K562 (cell line): ENCODE measurements at places on chromosomes 12 and 14.

- no peak for DNase-seq
These were observed 135.7 kb upstream of the SLC16A7 start for GRCh38 chr12:59459966-59460660.

GRCh38 chr12:1611803-1612572 lies 17.0 kb upstream of the WNT5B start:
- no peak for DNase-seq

DNA sequence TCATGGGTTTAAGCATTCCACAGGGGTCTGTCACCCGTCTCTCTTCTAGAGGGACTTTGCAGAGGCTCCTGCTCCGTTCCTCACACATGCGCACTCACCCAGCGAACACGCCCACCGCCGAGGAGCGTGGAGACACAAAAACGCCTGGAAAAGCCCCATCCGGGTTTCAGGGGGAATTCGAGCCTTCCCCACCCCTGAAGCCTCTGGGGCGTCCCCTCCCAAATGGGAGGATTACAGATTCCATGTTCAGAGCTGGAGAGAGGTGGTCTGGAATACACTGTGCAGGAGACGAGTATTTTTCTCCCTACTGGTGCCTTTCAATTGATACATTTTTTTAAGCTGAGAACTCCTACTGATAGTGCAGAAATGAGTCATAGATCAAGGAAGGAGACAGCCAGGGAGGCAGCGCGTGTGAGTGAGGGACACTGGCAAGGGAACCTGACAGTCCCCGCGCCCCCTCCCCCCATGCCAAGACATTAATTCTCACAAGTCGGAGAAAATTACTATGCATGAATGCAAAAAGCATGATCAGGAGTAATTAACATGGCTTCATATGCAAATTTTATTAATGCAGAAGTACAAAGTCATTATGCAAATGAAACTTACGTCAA lies 36.9 kb downstream of the BCL11B start:
- no peak for DNase-seq

DNA sequence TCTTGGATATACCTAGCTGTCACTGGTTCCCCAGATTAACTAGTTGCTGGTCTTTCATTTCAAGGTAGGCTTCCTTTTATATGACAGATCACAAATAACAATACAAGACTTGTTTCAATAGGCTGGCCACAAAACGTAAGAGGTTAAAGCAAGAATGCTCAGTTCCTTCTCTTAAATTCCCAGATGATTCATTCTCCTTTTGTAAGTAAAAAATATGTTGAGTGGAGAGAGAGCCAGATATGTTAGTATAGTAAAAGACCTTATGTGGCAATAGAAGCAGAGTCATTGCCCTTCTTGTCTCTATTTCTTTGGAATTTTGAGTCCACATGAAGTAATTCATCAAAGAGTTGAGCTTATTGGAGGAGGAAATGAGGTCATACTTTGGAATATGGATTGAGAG lies 939.0 kb upstream of the ATXN7L3B start:
- no peak for DNase-seq

GRCh38 chr14:69906201-69906600 lies 27.0 kb downstream of the SMOC1 start:
- DNase-seq, result no peak

DNA sequence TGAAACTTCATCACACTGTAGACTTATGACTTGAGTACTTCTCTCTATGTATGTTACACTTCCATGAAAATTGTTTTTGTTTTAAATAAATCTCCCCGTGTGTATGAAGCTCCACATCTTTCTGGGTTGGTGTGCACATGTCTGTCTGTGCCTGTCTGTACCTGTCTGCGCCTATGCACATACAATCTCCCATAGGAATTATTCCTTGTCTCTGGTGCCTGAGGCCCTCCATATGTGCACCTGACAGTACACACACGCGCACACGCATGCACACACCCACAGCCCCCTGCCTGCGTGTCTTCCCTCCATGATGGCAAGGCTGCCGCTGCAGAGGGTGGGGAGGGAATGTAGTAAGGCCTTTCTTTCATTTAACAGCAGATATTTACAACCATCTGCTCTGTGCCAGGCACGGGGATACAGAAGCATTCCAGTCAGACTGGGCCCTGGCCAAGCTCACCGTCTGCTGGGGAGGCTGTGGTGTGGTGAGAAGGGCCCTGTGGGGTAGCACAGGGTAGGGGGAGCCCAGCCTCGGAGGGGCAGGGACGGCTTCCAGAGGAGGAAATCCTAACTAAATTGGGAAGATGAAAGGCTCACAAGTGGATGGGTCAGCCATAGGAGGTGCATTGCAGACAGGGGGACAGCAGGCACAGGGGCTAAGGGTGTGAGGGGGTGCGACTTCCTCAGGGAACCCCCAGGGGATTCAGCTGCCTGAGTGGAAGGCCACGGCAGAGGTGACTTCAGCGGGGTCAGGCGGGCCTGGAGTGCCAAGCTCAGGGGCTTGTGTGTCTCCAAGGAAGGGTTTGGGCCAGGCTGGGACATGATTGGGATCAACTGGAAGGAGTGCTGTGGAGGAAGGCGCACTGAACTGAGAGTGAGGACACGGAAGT lies 26.1 kb downstream of the KRT8 start:
- DNase-seq, result no peak

GRCh38 chr14:56720703-56721460 lies 89.4 kb downstream of the OTX2 start:
- DNase-seq, result no peak

GRCh38 chr12:124475295-124476010 lies 92.0 kb downstream of the NCOR2 start:
- no peak for DNase-seq

DNA sequence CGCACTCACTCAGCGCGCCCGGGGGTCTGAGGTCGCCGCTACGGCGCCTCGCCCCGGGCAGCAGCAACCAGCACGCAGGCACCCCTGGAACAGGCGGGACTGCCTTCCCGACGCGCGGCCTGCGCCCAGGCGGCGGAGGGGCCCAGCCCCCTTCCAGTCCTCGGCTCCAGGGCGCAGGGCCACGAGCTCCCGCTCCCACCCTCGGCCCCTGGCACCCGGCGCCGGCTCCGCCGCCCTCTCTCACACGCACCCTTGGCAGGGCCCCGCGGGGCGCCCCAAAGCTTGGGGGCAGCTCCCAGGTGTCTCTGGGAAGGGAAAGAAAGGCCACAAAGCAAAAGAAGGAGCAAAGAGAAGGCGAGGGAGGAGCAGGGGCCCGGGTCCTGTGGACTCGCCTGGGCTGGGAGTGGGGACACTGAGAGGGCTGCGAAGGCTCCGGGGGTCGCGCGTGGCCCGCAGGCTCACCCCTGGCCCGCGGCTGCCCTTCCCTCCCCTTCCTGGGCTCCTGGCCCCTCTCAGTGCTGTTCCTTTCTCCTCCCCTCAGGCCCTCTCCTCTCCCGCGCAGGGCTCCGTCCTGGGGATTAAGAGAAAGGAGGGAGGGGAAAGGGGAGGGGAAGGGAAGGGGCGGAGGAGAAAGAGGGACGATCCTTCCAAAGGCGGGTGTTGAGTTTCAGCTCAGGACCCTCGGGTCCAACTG lies 907 bp upstream of the EFS start:
- no peak for DNase-seq

- DNase-seq, result no peak
These were observed 21.7 kb downstream of the AICDA start for GRCh38 chr12:8590842-8591545.

DNA sequence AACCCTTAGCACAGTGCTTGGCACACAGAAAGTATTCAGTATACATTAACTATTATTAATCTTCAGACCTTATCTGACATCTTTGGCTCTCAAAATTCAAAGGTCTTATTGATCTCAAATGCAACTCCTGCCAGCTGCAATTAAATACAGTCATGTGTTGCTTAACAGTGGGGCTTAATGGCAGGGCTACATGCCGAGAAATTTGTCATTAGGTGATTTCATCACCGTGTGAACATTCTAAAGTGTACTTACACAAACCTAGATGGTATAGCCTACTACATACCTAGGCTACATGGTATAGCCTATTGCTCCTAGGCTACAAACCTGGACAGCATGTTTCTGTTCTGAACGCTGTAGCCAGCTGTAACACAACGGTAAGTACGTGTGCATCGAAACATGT lies 156.3 kb upstream of the TMCC3 start:
- no peak for DNase-seq

DNA sequence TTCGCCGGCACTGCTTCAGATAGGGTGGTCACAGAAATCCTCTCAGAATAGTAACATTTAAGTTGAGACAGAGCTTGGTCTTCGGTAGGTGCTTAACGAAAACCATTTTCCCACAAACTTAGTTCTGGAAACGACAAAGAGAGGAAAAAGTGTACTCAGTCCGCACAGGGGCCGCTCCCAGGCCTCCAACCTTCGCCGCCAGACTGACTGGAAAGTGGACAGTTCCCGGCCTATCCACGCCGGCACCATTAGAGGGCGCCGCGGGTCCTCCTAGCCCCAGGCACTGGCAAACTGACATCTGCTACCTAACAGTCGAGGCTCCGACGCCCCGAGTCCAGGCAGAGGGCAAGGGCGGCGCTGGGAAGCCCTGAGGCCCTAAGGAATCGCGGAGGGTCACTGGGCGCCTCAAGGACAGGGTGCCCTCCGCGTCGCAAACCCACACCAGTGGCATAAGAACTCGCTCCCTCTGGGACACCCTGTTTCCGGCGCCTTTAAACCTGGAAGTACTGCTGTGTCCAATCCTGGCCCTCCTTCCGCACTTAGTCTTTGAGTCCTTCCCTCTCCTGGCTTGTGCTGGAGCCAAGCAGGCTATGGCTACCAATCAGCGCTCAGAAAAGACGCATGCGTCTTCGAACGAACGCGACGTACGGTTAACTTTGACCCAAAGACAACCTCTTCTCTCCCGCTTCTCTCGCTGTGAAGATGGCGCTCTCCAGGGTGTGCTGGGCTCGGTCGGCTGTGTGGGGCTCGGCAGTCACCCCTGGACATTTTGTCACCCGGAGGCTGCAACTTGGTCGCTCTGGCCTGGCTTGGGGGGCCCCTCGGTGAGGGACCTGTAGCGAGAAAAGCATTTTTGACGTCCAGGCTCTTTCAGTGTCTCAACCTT lies at the start of gene LETMD1:
TSS of gene LETMD1 (plus strand) at position 673 of the 886 bp plus-strand sequence. CDS start at position 703, 30 bp downstream.
- peak; percentile 85 for DNase-seq

- DNase-seq, result no peak
These were observed 148.4 kb upstream of the PLEKHG7 start for GRCh38 chr12:92554158-92555073.

DNA sequence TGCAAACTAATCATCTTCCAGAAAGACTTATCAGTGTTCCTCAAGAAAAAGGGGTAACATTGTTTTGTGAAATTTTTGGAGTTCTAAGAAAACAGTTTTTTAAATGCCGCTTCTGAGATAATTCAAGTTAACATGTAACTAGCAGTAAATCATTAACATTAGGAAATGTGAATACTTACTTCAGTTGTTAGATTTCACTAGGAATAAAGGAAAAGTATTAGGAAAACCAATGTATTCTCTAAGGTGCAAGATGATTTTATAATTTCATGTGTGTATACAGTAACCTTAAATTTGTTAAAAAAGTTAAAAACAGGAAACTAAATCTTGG lies 36.8 kb downstream of the PAPOLA start:
- no peak for DNase-seq

DNA sequence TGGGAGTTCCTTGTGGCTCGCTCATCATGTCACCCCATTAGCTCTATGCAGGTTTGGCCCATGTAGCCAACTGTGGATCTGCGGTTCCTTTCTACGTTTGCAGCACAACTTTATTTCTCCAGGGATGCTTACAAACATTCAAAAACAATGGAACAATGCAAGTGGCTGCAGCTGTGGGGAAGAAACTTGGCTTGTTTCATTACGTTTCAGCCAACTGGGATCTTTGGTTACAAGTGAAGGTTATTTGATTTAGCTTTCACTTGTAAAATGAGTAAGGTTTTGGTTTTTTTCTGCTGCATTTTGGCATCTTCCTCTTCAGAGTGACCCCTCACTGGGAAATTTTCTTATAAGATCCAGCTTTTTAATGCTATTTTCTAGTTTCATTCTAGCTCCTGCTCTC lies 105.9 kb downstream of the PLXNC1 start:
- no peak for DNase-seq

GRCh38 chr14:94754391-94754942 lies 15.4 kb downstream of the GSC start:
- DNase-seq, result no peak

DNA sequence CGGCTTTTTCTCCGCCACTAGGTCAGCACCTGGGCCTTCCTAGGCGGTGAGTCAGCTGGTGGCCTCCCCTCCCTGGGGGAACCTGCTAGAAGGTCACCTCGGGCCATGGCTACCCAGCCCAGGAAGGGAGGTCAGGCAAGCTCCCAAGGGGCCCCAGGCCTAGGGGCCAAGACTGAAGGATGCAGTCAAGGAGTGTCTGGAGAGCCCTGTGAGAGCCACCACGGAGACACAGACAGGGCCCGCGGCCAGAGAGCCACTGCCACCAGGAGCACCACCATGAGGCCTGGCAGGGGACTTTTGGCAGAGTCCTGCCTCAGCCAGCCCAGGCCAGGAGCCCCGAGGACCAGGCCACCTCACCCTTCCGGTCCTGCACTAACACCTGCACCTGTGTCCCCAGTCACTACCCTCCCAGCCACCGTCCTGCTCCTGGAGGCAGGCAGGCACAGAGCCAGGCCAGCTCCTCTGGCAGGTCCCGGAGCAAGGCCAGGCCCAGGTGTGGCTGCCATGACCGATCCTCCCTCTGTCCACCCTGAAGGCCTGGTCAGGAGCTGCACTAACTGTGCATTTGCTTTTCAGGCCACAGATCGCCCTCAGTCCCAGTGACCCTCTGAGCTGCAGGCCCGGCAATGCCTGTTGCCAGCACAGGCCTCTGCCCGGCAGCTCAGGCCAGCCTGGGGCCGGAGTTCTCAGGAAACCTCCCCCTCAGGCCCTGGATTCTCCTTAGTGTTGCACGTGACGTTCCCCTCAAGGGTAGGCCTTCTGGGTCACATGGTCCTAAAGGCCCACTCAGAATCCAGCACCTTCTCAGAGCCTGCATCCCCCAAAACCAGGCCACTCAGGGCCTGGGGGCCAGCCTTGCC lies 6.9 kb downstream of the PHETA1 start:
- no peak for DNase-seq

DNA sequence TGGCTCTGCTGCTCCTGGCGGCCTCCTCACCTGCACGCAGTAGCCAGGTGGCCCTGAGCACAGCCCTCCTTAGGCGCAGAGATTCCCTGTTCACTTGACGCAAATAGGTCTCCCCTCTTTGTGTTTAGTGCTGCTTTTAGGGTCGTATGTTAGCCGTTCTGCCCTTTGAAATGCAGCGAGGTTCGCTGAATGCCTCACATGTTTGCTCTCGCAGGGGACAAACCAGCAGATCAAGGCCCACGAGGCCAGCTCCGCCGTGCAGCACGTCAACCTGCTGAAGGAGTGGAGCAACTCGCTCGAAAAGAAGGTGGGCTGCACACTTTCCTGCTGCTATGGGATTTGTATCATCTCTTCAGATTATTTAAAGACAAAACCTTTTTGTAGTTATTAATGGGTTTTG lies 31.4 kb upstream of the AMN start:
- no peak for DNase-seq

DNA sequence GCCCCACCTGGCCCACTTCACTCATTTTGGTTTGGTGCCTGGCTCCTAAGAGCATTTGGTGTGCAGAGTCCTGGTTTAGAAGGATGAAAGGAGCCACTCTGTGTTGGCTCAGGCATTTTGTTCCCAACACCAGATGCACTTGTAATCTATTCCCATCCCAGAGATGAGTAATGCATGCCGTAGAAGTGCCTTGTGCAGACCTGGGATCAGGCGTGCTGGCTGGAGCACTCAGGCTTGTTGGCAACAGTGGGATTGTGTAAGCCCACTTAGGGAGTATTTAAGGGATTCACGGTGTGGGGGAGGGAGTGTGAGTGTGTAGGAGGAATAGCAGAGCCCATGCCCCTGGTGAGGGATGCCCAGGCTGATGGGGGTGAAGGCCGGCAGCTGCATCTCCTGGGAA lies 501.5 kb upstream of the TBX3 start:
- DNase-seq, result no peak
